ENCODE measurements at places on chromosomes 5 and 9. TPM values are rescaled to one million over a fixed set of nuclear protein-coding genes. Genes with fewer than 3 reads are reported as not detected.

PPP1R2B gene
- not detected for total RNA-seq

IL33 gene
- total RNA-seq: 69.7 TPM

DNA sequence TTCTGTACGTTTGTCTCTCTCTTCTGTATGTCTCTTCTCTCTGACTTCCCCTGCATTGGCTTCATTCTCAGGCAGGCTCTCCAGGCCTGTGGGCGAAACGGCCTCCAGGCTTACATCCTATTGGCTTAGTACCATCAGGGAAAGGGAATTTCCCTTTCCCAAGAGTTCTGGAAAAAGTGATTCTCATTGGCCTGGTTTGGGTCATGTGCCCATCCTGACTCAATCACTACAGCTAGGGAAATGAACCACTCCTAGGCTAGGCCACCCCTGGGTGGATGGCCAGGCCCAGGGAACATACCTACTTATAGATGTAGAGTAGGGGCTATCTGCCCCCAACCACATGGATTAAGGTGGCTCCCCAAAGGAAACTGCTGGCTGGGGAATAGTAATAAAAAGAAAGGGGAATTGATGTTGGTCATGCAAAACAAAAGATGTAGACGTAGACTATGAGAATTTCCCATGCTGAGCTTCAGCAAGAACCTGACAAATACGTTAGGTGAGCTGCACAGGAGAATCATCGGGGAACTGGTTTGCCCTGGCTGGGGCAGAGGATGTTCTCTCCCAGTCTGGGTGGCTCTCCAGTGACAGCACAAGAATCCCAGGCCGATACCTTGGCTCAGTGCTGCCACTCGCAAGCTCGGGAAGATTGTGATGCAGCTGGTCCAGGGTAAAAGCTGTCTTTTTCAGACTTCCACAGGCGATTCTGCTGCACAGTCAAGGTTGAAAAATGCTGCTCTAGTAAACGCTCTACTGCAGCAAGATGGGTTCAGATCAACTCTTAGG, 3.7 kb upstream of the EGR1 start:
- no peaks in the 10 kb centered on the region for H3K27me3 ChIP-seq
- peaks cover 10% of the 10 kb centered on the region for H3K4me1 ChIP-seq
- DNase-seq: no peak
- no peak overlapping the region for H3K4me3 ChIP-seq

IL17B gene
- total RNA-seq: 1.9 TPM

DNA sequence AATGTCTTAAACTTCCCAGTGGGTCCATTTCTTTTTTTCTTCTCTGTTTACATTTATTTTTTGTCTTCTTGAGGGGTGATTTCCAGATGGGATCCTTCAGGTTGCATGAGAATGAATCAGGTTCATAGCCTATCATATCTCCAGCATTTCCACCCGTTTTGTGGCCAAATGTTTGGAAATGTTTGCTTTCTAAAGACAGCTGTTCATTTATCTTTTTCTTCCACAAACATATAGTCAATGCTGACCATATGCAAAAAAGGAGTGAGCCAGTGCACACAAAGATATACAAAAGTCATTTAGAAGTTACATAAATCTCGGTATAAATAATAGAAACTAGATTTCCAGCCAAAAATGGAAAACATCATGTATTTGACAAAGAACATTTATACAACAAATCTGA, 71.6 kb upstream of the STC2 start:
- no peak for DNase-seq
- H3K27me3 ChIP-seq: no peaks in the 10 kb centered on the region
- no peak overlapping the region for H3K27ac ChIP-seq
- no peaks in the 10 kb centered on the region for H3K36me3 ChIP-seq
- H3K4me3 ChIP-seq: no peak overlapping the region

FOXD4L5 gene
- total RNA-seq: not detected

GRCh38 chr5:76473661-76474060, 70.6 kb downstream of the IQGAP2 start:
- H3K27ac ChIP-seq: no peak overlapping the region
- H3K4me3 ChIP-seq: no peak overlapping the region
- no peaks in the 10 kb centered on the region for H3K4me1 ChIP-seq
- H3K27me3 ChIP-seq: no peaks in the 10 kb centered on the region
- no peaks in the 10 kb centered on the region for H3K36me3 ChIP-seq

DNA sequence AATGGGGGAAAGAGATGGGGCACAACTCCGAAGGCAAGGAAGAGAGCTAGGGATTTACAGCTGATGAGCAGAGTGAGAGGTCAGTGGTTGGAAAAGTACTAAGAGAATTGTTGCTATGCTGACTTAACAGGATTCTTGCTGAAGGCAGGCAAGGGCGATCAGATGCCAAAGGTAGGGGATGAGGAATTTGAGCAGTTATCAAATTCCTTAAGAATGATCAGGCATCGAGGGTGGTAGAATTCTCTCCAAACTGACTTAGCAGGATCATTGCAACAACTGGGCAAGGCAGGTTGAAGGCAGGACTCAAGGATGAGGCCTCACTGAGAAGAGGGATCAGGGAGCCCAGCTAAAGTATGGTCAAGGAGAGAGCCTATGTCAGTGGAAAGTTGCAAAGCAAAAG, 171.0 kb downstream of the HSD17B3 start:
- no peaks in the 10 kb centered on the region for H3K4me1 ChIP-seq
- no peaks in the 10 kb centered on the region for H3K27me3 ChIP-seq
- H3K4me3 ChIP-seq: no peak overlapping the region
- DNase-seq: no peak
- H3K27ac ChIP-seq: no peak overlapping the region
- no peaks in the 10 kb centered on the region for H3K36me3 ChIP-seq

C5orf58 gene
- not detected for total RNA-seq

GEMIN5 gene
- 21.0 TPM for total RNA-seq

ARL15 gene
- 23.6 TPM for total RNA-seq

FGF1 gene
- 56.7 TPM for total RNA-seq

IL9 gene
- not detected for total RNA-seq

PCDHB16 gene
- 9.1 TPM for total RNA-seq

- H3K4me1 ChIP-seq: no peaks in the 10 kb centered on the region
- H3K27ac ChIP-seq: no peak overlapping the region
- no peaks in the 10 kb centered on the region for H3K36me3 ChIP-seq
- DNase-seq: no peak
Observed at GRCh38 chr9:72734631-72735030, 213.2 kb downstream of the TMC1 start.

SCAMP1 gene
- 24.8 TPM for total RNA-seq

DNA sequence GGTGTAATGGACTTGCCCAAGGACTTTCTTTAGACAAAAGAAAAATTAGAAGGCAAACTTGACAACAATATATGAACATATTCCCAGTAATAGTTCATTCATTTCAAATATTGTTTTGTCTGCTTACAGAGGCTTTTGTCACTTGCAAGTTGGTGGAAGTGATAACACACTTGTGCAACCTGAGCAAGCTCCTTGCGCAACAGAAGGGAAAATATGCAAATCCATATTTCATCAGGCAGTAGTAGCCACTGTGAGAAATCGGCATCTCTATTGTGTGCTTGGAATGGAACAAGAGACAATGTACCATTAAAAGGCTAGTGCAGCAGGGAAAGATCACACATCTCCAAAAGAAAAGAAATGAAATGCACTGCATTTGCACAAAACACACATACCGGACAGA, 125.3 kb upstream of the RASEF start:
- H3K36me3 ChIP-seq: no peaks in the 10 kb centered on the region
- no peaks in the 10 kb centered on the region for H3K4me1 ChIP-seq
- no peak overlapping the region for H3K27ac ChIP-seq
- no peak for DNase-seq
- no peak overlapping the region for H3K4me3 ChIP-seq

- H3K4me1 ChIP-seq: no peaks in the 10 kb centered on the region
- no peaks in the 10 kb centered on the region for H3K36me3 ChIP-seq
- no peak overlapping the region for H3K4me3 ChIP-seq
- no peak for DNase-seq
Observed at GRCh38 chr5:76007904-76008303, 75.3 kb upstream of the SV2C start.

GRCh38 chr5:133203317-133204305, 151.8 kb downstream of the HSPA4 start:
- H3K27ac ChIP-seq: no peak overlapping the region
- no peaks in the 10 kb centered on the region for H3K4me1 ChIP-seq
- no peak for DNase-seq
- no peaks in the 10 kb centered on the region for H3K27me3 ChIP-seq
- no peaks in the 10 kb centered on the region for H3K36me3 ChIP-seq
